ENCODE measurements at places on chromosomes 2 and 18. TPM values are rescaled to one million over a fixed set of nuclear protein-coding genes. Genes with fewer than 3 reads are reported as not detected.

Gene DSG2
- 57.7 TPM for total RNA-seq

Gene CRACDL
- total RNA-seq, result 4.2 TPM

Gene DAW1
- 3.2 TPM for total RNA-seq

Gene CASP10
- 2.2 TPM for total RNA-seq

Gene FLACC1
- 0.46 TPM for total RNA-seq

Gene LYPD6
- 0.08 TPM for total RNA-seq

Gene CFAP65
- total RNA-seq, result 0.16 TPM

Gene DRC1
- total RNA-seq, result 0.42 TPM

Gene SERPINB11
- total RNA-seq, result not detected

Gene GRHL1
- total RNA-seq, result 0.84 TPM

Gene ASPRV1
- total RNA-seq, result 0.25 TPM

Gene UGT1A5
- total RNA-seq, result 0.13 TPM

Gene RNU2-63P
- not detected for total RNA-seq

Gene IL1R1
- 35.7 TPM for total RNA-seq

Gene LOXL3
- 0.28 TPM for total RNA-seq

Gene STPG4
- not detected for total RNA-seq

Gene HAAO
- total RNA-seq, result not detected

Gene TMSB10
- 9,791 TPM for total RNA-seq

Gene TBR1
- total RNA-seq, result 0.07 TPM

Gene NLRC4
- total RNA-seq, result 0.11 TPM

Gene RAPH1
- 7.1 TPM for total RNA-seq

Gene REG1B
- total RNA-seq, result not detected

Gene C1QL2
- 0.48 TPM for total RNA-seq

Gene LGALSL
- 12.3 TPM for total RNA-seq

Gene ASB18
- not detected for total RNA-seq

Gene CDH20
- not detected for total RNA-seq

Gene HJURP
- 59.1 TPM for total RNA-seq

Gene GPR148
- total RNA-seq, result not detected

Gene TLX2
- total RNA-seq, result 0.31 TPM

Gene PLCL1
- total RNA-seq, result not detected

Gene C2orf66
- total RNA-seq, result not detected

Gene TEKT4
- total RNA-seq, result not detected

Gene DTNA
- total RNA-seq, result 0.31 TPM

Gene ANKRD62
- not detected for total RNA-seq

Gene FAM110C
- total RNA-seq, result 0.21 TPM

Gene MAL
- 0.20 TPM for total RNA-seq

Gene AGXT
- not detected for total RNA-seq

Gene MYO7B
- total RNA-seq, result 0.16 TPM

Gene CENPO
- 46.7 TPM for total RNA-seq

Gene EPHA4
- 1.1 TPM for total RNA-seq

Gene ABCB11
- total RNA-seq, result 0.02 TPM

Gene ZSWIM2
- total RNA-seq, result not detected

Gene PSMA8
- not detected for total RNA-seq

Gene GPAT2
- not detected for total RNA-seq

Gene FOXI3
- total RNA-seq, result 0.05 TPM

Gene ELOA2
- total RNA-seq, result not detected

Gene RGPD3
- 0.14 TPM for total RNA-seq

Gene EN1
- total RNA-seq, result 0.84 TPM

Gene CCDC68
- total RNA-seq, result 6.3 TPM

Gene BCL2
- total RNA-seq, result 0.56 TPM

Gene DYNAP
- total RNA-seq, result not detected

Gene DIS3L2
- total RNA-seq, result 13.6 TPM

Gene PRKAG3
- total RNA-seq, result not detected

Gene ATP9B
- 17.8 TPM for total RNA-seq

Gene VIL1
- total RNA-seq, result 0.17 TPM

Measured in A549 treated with Hydrocortisone at 1 μM for 4 hours (cell line).